Kidney (tissue), 22 donors: ENCODE measurements at places on chromosomes 16 and 17. TPM values are rescaled to one million over a fixed set of nuclear protein-coding genes. Genes with fewer than 3 reads are reported as not detected.

The SDR42E2 gene
- total RNA-seq: not detected

The C16orf92 gene
- total RNA-seq: not detected

The RFWD3 gene
- total RNA-seq: 26.0 TPM

The CLEC3A gene
- not detected for total RNA-seq

The HSD11B2 gene
- 139 TPM for total RNA-seq

The SERPINF2 gene
- total RNA-seq: 30.6 TPM

The CRISPLD2 gene
- total RNA-seq: 108 TPM

The PMP22 gene
- total RNA-seq: 73.6 TPM

The HIRIP3 gene
- 16.0 TPM for total RNA-seq

The HAS3 gene
- 2.1 TPM for total RNA-seq

The SLC5A11 gene
- total RNA-seq: 1.2 TPM

The FBXL16 gene
- 44.9 TPM for total RNA-seq

The GRB7 gene
- 72.5 TPM for total RNA-seq

The C1QTNF8 gene
- total RNA-seq: not detected

The KRTAP2-3 gene
- 0.28 TPM for total RNA-seq

The ZNF785 gene
- total RNA-seq: 18.5 TPM

The ABCC11 gene
- total RNA-seq: not detected

The SSTR5 gene
- total RNA-seq: 6.7 TPM
